ENCODE measurements at places on chromosomes 12 and 14.
A peak's percentile ranks its signal among the peaks of the same experiment; 100 is the strongest.

- DNase-seq: peak; percentile 50
Observed at GRCh38 chr12:21695986-21696385, 38.3 kb upstream of the LDHB start.

DNA sequence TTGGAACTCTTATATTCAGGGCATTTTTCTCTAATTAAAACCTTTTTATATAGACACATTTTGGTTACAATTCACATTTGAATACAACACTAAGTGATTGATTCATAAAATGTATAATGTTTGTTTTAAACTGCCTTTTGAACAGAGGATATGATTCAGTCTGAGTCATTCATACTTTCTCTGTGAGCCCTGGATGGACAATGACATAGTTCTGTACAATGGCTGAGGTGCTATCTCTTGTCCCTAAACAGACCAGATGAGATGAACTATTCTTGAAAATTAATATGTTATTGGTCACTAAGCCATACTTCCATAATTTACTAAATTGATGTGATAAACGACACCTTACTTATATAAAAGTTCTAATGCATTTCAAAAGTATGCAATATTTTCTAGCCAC lies 199.7 kb upstream of the ATXN7L3B start:
- no peak for DNase-seq

GRCh38 chr14:61197416-61197815 lies 83.7 kb downstream of the TMEM30B start:
- no peak for DNase-seq

DNA sequence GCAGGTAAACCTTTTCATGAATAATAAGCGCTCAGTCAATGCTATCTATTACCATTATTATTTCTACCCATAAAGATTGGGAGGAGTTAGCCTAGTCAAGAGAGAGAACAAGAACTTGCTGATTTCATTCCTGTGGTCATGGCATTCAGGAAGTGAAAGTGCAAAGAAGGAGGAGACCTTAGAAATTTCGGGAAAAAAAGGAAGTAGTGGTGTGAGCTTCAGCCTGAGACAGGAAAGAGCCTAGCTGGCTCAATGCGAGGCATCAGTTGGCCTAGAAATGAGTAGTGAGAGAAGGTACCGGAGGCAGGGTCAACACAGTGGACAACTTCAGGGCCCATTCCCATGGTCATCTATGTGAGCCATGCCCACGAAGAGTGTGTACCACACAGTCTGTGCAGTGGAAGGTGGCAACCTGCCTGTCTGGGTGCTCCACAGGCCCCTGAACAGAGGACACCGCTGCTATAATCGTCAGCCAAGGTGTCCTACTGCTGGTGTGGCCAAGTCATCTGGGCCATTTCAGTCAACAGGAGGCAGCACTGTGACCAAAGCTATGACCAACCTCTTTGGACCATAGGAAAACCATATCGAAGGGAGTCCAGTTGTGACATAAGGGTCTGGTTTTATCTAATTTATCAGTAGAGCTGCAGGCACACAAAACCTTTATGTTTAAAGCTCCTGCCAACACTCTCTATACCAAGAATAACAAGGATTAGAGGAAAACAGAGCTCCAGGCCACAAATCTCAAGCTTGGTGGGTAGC lies 16.2 kb upstream of the STON2 start:
- no peak for DNase-seq

GRCh38 chr14:29865299-29865698 lies 62.3 kb downstream of the PRKD1 start:
- DNase-seq: no peak

- DNase-seq: no peak
Observed at GRCh38 chr14:20667957-20668356, 16.4 kb upstream of the RNASE4 start.
